ENCODE measurements at places on chromosomes 4 and X.

DNA sequence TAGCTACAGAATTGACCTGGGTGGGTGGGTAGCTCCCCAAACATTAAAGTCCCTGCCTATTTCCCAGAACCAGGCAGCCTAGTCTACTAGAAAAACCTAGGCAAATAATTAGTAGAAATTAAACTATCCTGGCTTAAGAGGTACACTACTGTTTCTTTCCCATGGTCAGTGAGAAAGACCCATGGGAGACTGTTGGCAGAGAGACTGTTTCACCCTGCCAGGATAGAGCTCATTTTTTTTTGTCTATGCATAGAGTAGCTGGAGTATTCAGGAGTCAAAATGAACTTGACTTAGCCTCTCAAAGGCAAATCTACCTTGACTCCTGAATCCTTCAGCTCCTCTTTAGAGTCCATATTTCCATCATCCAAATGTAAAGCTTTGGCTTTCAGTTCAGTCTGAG lies 107.0 kb upstream of the AR start:
- DNase-seq: no peak

DNA sequence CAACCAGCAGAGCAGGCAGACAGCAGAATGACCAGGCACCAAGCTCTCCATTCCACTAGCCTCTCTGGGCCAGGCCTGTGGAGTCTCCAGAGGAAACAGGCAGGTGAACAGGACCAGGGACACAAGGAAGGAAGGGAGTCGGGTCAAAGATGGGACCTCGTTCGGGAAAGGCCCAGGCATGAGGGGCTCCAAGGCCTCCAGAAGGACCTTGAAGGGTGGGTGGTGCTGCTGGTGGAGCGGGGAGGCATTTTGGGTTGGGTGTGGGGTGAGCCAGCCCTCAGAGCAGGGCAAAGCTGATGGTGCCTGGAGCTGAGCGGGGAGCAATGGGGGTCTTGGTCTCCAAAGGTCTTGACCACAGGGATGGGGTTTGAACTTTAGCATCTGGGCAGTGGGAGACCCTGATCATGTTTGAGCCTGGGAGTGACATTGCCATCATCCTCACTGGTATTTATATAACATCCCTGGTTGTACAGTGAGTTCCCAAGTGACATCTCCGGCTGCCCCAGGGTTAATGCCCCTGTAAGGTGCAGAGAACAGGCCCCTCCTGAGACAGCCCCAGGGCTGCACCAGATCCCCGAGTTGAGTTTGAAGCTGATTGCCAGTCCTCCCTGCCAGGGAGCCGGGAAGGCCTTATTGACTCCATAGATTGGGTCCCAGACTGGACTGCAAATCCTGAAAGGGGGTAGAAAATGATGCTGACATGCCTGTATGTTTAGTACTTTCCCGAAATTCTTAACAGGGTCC lies 52.7 kb downstream of the PSAPL1 start:
- DNase-seq: no peak

DNA sequence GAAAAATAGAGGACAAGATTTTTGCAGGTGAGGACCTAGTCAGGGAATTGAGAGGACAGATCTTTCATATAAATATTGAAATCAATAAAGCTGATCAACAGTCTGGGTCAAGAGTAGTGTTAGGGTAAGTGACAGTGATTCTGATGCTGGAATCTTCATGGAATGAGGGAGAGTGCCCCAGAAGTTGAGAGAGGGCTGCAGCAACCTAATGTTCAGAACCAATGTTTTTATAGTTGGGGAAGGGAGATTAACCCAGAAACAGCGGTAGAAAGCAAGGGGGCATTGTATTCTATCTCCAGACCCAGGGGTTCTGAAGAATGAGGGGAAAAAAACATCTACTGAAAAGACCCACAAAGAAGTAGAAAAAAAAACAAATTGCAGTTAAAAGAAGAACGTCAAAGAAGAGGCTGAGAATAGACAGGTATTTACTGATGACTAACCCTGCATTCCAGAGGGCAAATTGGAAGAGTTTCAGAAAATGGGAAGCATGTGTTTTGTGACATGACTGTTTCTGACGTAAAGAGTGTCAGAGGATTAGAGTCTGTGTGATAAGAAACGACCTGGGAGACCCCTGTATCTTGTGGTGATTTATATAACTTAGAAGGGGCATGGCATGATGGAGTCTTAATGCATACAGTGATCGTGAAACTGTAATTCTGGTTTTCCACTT lies 819.6 kb upstream of the EPHA5 start:
- DNase-seq: no peak

- peak; percentile 75 for DNase-seq
Observed at GRCh38 chrX:48631376-48632090, 34.2 kb downstream of the WDR13 start.

GRCh38 chr4:40548256-40548655 lies 81.4 kb downstream of the RBM47 start:
- no peak for DNase-seq

DNA sequence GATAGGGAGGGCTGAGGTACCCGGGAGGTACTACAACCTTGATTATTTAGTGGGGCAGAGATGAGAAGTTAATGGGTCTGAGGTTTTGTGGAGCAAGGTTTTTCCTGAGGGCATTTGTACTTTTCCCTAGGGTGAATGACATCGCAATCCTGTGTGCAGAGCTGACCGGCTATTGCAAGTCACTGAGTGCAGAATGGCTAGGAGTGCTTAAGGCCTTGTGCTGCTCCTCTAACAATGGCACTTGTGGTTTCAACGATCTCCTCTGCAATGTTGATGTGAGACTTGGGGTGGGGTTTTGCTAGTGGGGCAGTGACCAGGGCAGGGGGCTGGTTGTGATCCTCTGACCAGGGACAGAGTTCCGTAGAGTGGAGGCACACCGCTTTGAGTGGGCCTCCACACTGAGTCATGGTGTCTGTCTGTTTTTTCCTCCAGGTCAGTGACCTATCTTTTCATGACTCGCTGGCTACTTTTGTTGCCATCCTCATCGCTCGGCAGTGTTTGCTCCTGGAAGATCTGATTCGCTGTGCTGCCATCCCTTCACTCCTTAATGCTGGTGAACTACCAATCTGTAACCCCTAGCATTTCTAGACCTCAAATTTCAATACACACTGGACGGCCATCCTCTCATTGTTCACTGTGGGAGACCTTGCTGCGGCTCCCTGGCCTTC lies 9.9 kb downstream of the MED12 start:
- DNase-seq: no peak

GRCh38 chrX:110703641-110704040 lies 92.0 kb downstream of the CHRDL1 start:
- DNase-seq: no peak

DNA sequence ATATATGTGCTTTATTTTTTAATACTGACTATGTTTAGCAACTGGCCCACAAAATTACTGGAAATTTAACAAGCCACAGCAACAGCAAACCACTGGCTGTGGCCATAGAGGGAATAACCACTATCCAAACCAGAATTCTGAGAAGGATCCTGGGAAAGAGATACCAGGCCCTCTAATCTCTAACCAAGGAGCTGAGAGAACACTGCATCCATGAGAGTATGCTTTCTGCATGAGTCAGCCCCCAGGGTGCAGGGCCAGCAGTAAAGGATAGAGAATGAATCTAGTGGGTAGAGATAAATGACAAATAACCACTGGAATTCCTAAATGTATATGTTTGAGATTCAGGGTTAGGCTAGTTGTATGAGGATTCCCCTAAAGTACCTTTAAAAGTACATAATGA lies 221.8 kb downstream of the KIT start:
- no peak for DNase-seq

DNA sequence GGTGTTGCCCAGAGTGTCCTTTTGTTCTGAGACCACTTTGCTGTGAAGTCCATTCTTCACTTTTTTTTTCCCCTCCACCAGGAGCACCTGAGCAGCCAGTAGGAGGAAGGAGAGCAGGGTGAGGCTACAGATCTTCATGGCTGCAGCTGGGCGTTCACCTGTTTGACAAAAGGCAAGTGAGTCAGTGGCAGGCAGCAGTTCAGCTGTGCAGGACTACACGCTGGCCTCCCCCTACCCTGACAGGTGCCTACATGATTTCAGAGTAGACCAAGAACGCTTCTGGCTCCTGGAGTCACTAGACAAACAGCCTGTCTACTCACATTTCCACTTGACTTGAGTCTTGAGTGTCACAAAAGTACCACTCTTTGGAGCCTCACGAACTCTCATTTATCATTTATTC lies 2.0 kb downstream of the FGFBP1 start:
- peak; percentile 38 for DNase-seq

Measured in stomach (tissue), 19 donors.